ENCODE measurements at places on chromosomes 5 and 9. TPM values are rescaled to one million over a fixed set of nuclear protein-coding genes. Genes with fewer than 3 reads are reported as not detected.
A peak's percentile ranks its signal among the peaks of the same experiment; 100 is the strongest.

GRCh38 chr9:31541721-31542281 lies 842.6 kb upstream of the ACO1 start:
- no peak for DNase-seq

DNA sequence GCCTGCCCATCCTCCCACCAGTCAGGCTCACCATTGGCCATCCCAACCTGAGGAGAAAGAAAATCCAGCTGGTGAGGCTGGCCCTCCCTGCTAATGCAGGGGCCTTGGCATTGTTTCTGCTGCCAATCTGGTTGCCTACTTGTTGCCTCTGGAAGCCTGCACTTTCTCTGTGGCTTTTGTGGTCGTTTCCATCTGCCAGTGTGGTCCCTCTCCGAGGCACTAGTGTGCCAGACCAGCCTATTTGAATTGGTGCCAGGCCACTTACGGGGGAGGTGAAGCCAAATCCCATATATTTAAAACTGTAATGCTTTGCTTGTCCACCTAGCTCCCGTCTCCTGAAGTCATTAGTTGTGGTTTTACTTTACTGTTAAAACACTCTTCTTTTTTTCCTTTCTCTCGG lies 213.4 kb upstream of the ADAMTSL1 start:
- DNase-seq = no peak

DNA sequence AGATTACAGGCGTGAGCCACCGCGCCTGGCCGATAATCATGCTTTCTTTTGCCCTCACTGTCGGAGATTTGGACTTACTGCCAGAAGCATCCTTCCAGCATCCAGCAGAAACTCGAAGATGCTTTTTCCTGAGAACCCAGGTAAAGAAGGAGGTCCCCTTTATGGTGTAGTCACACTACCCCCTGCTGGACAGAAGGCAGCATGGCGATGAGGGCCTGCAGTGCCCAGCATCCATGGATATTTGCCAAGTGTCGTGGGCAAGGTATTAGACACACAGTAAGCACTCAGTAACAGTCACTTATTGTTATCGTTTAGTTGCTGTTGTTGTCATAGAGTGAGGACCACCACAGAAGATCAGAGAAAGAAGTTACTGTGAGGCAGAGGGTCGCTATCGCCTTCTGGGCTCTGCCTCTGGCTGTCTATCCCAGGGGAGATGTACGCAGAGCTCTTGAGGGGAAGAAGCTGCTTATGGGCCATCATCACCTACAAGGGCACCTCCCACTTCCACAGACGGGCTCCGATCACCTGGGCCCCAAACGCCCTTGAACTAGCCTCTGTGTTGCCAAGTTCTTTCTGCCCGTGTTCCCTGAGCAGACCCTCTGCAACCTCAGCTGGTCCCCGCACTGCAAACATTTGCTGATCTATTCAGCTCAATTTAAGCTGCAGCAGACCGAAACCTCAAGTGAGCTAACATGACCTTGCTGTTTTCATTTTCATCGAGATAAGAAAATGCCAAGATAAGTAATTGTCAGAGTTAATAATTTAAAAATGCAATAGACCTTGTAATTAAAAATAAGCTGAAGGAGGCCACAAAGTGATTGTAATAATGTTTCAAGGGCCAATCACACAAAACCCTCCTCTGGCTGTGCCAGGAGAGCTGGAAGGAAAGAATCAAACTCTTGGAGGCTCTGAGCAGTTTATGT lies 23.9 kb downstream of the C5orf15 start:
- DNase-seq = peak; percentile 58

DNA sequence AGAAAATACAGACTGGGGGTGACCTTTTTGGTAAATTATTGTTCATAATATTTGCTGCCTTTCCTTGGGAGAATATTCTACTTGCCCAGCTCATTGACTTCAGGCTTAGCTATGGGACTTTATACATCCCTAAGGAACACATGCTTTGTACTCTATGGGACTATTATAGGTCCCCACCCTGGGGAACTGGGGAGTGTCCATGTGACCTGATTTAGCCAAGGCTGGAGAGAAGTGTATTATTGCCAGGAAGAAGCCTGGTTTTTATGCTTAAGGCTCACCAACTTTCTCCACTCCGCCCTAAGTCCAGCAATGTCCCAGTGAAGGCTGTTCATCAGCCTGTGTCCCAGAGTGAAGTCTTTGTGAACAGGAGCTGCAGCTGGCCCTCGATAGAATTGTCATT lies 16.6 kb upstream of the DRD1 start:
- no peak for DNase-seq

GRCh38 chr9:114850871-114851270 lies 45.0 kb upstream of the TNFSF15 start:
- no peak for DNase-seq

GRCh38 chr9:31774571-31774970 lies 609.9 kb upstream of the ACO1 start:
- no peak for DNase-seq

- no peak for DNase-seq
Measured at GRCh38 chr9:26667882-26668281, 224.7 kb downstream of the CAAP1 start.

DNA sequence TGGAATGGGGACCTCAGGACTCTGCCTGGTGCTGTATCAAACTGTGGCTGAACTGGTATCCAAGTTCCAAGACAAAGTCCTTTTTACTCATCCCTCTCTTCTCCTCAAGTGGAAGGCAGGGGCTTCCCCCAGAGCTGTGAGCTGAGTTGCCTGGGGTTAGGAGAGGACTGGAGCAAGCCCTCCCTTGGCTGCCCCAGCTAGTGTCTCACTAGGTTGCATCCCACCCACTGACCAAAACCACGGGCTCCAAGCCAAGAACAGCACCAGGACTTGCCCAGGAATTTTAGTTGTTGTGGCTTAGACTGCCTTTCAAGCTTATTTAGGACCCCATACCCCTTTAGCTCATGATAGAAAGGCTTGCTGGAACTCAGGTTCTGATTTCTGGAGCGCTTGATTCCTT lies 158.7 kb upstream of the TNC start:
- DNase-seq = no peak

DNA sequence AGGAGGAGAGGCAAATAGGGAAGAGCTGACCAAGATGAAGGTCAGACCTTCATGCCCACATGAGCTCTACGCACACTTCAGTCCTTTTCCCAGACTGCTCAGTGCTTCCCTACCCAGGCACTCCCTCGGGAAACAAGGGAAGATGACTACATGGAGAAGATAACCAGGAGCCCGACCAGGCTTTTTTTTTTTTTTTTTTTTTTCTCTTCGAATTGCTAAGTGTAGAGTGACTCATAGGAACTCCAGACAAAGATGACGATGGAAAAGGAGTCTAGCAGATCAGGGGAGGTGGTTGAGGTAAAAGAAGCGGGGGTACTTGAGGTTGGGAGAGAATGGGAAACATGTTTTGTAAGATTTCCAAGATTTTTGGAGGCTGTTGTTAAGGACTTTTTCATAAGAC lies 526.1 kb downstream of the BNC2 start:
- no peak for DNase-seq

GRCh38 chr5:155732587-155733376 lies 594.2 kb upstream of the SGCD start:
- DNase-seq = no peak

DNA sequence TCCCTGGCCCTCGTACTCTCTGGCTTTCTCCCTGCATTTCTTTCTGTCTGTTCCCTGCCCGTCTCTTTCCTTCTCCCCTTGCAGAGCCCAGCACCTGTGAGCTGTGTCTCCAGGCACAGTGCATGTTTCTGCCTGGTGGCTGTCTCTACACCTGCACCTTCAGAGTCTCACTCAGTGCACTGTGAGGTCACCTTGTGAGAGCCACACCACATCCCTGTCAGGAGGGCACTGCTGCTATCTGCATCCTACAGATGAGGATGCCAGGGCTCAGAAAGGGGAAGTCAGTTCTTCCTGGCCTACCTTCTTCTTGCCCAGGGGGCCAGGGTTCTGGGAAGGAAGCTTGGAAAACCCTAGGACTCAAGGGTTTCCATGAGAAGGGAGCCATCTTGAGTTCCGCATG lies 69.7 kb upstream of the NEURL1B start:
- DNase-seq = no peak

- DNase-seq = no peak
Measured at GRCh38 chr5:83354958-83355357, 116.6 kb upstream of the VCAN start.

DNA sequence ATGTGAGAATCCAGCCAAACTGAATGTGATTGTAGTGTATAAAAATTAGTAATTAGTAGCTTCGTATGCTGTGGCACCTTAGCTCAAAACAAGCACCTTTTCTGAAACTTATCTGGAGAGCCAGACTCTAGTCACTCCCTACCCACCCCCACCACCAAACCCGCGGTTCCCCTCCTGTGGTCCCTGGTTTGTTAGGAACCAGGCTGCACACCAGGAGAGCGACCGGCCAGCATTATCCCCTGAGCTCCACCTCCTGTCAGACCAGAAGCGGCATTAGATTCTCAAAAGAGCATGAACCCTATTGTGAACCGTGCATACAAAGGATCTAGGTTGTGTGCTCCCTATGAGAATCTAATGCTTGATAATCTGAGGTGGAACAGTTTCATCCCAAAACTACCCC lies 498.6 kb downstream of the CHSY3 start:
- DNase-seq = no peak

DNA sequence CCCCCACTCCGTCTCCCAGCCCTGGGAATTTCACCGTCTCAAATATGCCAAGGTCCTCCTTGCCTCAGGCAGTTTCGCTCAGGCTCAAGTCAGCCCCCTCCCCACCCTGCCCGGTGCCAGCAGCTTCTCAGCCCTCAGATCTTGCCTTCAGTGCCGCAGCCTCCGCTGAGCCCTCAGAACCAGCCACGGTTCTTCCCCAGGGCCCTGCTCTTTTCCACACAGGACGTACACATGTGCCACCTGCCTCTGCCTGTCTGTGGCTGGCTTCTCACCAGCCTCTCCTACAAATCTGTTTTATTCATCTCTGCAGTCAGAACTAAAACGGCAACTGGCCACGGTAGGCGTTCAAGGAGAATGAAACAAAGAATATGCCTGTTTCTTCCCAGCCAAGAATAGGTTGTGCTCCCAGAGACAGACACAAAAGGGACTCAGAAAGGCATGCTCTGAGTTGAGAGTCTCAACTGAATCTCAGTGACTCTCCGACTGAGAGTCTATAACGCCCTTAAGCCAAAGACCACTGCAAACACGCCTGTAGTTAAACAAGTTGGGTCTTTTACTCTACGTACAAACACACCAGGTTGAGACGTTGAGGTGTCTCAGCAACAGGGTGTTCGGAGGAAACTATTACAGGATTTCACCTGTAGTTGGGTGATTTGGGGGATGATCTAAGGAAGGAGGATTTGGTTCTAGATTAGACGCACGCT lies 10.6 kb upstream of the GRIN1 start:
- no peak for DNase-seq

- no peak for DNase-seq
Measured at GRCh38 chr5:170519549-170519948, 15.7 kb downstream of the KCNIP1 start.

- no peak for DNase-seq
Measured at GRCh38 chr9:29060041-29060440, 1486.8 kb upstream of the C9orf72 start.

- no peak for DNase-seq
Measured at GRCh38 chr5:123929055-123929474, 417.1 kb downstream of the CSNK1G3 start.

DNA sequence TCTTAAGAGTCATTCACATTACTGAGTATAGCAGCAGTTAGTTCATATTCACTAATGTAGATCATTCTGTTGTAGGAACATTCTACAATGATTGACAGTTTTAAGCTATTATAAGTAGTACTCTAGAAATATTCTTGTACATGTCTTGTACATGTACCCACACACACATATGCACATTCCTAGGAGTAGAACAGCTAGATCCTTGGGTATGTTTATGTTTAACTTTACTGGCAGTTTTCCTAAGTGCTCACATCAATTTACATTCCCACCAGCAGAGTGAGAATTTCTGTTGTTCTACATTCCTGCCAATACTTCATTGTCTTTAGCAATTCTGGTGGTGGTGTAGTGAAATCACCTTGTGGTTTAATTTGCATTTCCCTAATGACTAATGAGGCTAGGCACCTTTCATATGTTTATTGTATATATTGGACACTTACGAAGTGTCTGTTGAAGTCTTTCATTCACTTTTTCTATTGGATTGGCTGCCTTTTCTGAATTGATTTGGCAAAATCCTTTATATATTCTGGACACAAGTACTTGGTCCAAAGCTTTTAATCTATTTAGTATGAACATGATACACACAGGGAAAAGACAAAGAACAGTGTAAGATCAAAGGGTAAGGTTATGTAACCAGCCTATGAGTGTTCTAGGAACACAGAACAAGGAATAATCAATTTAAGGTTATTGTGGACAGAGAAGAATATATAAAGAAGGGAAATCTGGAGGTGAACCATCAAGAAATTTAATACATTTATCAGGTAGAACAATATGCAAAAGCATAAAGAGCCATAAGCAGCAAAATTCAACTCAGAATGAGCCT lies 95.6 kb downstream of the MLLT3 start:
- no peak for DNase-seq

- peak; percentile 98 for DNase-seq
Measured at GRCh38 chr9:120842685-120843485, at the start of gene PSMD5. Gene PSMD5, minus strand, starts transcription at chr9:120842922. Its CDS starts 13 bp downstream, at chr9:120842909.

DNA sequence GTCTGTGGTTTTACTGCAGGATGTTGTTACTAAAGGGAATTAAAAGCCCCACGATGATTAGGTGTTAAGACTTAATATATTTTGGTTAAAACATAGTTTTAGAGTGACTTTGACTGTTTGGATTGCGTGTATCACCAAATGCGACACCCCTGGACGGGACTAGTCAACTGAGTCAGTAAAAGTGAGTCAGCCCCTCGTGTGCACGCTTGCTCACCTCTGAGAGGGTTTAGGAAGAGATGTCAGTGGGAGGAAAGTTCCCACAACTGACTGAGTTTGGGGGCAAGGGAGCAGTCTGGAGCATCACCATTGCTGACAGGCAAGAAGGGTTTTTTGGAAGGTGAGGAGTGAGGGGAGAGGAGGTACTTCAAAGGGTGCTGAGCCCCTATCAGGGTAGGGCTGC lies 14.4 kb upstream of the DMRT3 start:
- no peak for DNase-seq

- DNase-seq = no peak
Measured at GRCh38 chr5:154316223-154316935, 125.8 kb downstream of the GALNT10 start.

- DNase-seq = no peak
Measured at GRCh38 chr5:15852217-15852616, 327.4 kb downstream of the MARCHF11 start.

DNA sequence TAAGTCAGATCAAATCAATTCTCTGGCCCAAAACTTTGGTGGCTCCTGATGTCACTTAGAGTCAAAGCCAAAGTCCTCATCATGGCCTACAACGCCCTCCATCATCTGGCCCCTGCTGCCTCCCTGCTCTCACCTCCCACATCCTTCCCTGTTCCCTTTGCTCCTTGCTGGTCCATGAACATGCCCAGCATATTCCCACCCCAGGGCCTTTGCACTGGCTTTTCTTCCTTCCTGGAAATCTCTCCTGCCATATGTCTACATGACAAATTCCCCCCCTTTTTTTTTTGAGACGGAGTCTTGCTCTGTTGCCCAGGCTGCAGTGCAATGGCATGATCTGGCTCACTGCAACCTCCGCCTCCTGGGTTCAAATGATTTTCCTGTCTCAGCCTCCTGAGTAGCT lies 11.1 kb upstream of the PSD2 start:
- DNase-seq = no peak

- DNase-seq = no peak
Measured at GRCh38 chr9:16154521-16155078, 601.8 kb downstream of the CCDC171 start.

The PGM5 gene
- 173 TPM for total RNA-seq

The C5orf58 gene
- total RNA-seq = not detected

The TNFSF15 gene
- 16.2 TPM for total RNA-seq

The NMUR2 gene
- total RNA-seq = not detected

The GRIN3A gene
- total RNA-seq = 0.05 TPM

The ZNF883 gene
- 1.7 TPM for total RNA-seq

The FAM120AOS gene
- 61.4 TPM for total RNA-seq

The PCDHA6 gene
- 0.96 TPM for total RNA-seq
